ENCODE measurements at places on chromosomes 5 and 9. TPM values are rescaled to one million over a fixed set of nuclear protein-coding genes. Genes with fewer than 3 reads are reported as not detected.
A peak's percentile ranks its signal among the peaks of the same experiment; 100 is the strongest.

GRCh38 chr9:106075960-106076327 lies 381.6 kb downstream of the TMEM38B start:
- DNase-seq, result peak; percentile 26
- no peaks in the 10 kb centered on the region for H3K4me1 ChIP-seq
- no peaks in the 10 kb centered on the region for H3K36me3 ChIP-seq
- no peak overlapping the region for H3K4me3 ChIP-seq
- no peaks in the 10 kb centered on the region for H3K27me3 ChIP-seq
- H3K27ac ChIP-seq, result no peak overlapping the region

GRCh38 chr9:6215562-6215961 lies at the start of gene IL33:
IL33 (plus strand) TSS chr9:6215807; CDS start chr9:6241695, 25,888 bp downstream.
- H3K27ac ChIP-seq, result peak within 1 kb of the TSS; percentile 73
- DNase-seq, result peak; percentile 78
- peaks cover 5% of the 10 kb centered on the region for H3K4me1 ChIP-seq
- peak within 1 kb of the TSS; percentile 39 for H3K4me3 ChIP-seq

The HRH2 gene
- 0.58 TPM for total RNA-seq

The HACD4 gene
- 0.29 TPM for total RNA-seq

GRCh38 chr5:34469971-34470370 lies 186.2 kb upstream of the RAI14 start:
- H3K4me3 ChIP-seq, result no peak overlapping the region
- H3K27ac ChIP-seq, result no peak overlapping the region
- peaks cover 6% of the 10 kb centered on the region for H3K4me1 ChIP-seq
- DNase-seq, result no peak
- no peaks in the 10 kb centered on the region for H3K36me3 ChIP-seq
